ENCODE measurements at places on chromosomes 2 and 18.

DNA sequence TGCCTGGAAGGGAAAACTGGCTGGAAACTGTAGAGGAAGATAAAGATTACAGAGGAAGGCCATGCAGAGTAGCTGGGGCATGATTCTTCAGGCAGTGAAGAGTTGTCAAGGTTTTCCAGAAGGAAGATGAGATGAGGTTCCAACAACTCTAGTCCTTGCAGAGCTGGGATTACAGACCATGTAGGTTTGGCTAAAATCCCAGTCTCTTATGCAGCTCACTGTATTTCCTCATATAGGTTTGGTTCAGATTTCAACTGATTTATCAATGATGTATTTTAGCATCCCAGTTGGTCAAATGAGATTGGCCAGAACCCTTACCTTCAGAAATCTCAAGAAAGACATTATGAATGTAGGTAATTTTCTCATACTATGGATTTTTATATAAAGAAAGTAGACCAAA, 16.4 kb downstream of the FAP start:
- no peak overlapping the region for H3K27ac ChIP-seq
- no peaks in the 10 kb centered on the region for H3K36me3 ChIP-seq
- no peak overlapping the region for H3K4me3 ChIP-seq

DNA sequence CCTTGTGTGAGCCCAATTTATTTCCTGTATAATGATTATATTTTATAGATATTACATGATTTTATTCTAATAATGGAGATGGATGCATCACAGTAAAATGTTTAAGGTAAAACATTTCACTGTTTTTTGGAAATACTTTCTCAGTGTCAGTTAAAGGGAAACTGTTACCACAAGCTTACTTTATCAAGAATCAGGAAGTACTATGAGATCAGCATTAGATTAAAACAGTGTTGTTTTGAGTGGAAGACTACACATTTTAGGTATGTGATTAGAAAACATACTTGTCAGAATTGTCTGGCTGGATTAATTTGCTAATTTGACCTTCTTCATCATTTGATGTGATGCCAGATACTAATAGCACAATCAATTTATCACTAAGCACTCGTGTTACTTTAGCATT, at the start of gene HRH4:
Gene HRH4 (plus strand): TSS at position 250 of the 400 bp plus-strand sequence. CDS start 92 bp downstream, at position 342.
- H3K27ac ChIP-seq, result no peak within 1 kb of the TSS
- H3K4me3 ChIP-seq, result no peak within 1 kb of the TSS
- H3K27me3 ChIP-seq, result no peaks in the 10 kb centered on the region

- no peaks in the 10 kb centered on the region for H3K27me3 ChIP-seq
- DNase-seq, result no peak
- no peaks in the 10 kb centered on the region for H3K4me1 ChIP-seq
- no peaks in the 10 kb centered on the region for H3K36me3 ChIP-seq
- no peak overlapping the region for H3K4me3 ChIP-seq
Observed at GRCh38 chr18:79862562-79862961, 64.8 kb downstream of the KCNG2 start.

- no peaks in the 10 kb centered on the region for H3K27me3 ChIP-seq
- peaks cover 13% of the 10 kb centered on the region for H3K4me1 ChIP-seq
- no peak for DNase-seq
- H3K36me3 ChIP-seq, result no peaks in the 10 kb centered on the region
- H3K4me3 ChIP-seq, result no peak overlapping the region
- no peak overlapping the region for H3K27ac ChIP-seq
Observed at GRCh38 chr2:16657671-16658070, 8.0 kb downstream of the CYRIA start.

GRCh38 chr2:64865831-64866345, 123.3 kb upstream of the SLC1A4 start:
- H3K27me3 ChIP-seq, result no peaks in the 10 kb centered on the region
- DNase-seq, result no peak
- no peaks in the 10 kb centered on the region for H3K36me3 ChIP-seq
- no peak overlapping the region for H3K27ac ChIP-seq
- H3K4me3 ChIP-seq, result no peak overlapping the region
- peaks cover 6% of the 10 kb centered on the region for H3K4me1 ChIP-seq

DNA sequence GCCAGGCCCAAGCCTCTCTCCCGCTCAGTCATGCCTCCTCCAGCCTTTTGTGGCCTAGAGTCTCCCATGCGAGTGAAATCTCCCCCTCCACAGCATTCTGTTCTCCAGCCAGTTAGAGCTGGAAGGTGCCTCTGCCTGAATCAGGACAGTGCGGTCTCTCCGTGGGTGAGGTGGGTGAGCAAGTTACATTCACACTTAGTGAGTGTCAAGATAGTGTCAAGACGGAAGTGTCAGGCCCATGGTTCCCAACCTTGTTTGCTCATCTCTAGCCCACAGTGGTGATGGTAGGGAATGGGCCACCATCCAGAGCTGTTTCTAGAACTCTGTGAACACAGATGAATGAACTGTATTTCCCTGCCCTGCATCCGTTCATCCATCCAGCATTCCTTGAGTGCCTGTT, 59.5 kb downstream of the LPIN1 start:
- H3K27ac ChIP-seq, result no peak overlapping the region
- peaks cover 25% of the 10 kb centered on the region for H3K36me3 ChIP-seq
- H3K27me3 ChIP-seq, result no peaks in the 10 kb centered on the region
- H3K4me3 ChIP-seq, result no peak overlapping the region

DNA sequence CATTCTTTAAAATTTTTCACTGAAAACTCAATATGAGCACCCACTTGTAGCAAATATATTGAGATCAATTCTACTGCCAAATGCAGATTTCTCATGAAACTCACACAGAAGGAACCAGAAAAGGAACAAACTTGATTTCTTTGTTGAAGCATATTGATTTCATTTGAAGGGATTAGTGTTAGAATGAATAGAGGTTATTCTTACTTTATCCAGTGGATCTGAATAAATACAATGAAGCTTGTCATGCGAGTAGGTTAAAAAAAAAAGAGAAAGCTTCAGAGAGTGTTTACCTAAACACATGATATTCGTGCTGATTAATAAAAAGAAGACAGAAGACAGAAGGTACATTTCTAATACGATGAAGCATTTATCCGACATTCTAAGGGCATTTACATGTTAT, 226.7 kb upstream of the ZSWIM2 start:
- no peaks in the 10 kb centered on the region for H3K36me3 ChIP-seq
- H3K4me3 ChIP-seq, result no peak overlapping the region
- H3K27ac ChIP-seq, result no peak overlapping the region

DNA sequence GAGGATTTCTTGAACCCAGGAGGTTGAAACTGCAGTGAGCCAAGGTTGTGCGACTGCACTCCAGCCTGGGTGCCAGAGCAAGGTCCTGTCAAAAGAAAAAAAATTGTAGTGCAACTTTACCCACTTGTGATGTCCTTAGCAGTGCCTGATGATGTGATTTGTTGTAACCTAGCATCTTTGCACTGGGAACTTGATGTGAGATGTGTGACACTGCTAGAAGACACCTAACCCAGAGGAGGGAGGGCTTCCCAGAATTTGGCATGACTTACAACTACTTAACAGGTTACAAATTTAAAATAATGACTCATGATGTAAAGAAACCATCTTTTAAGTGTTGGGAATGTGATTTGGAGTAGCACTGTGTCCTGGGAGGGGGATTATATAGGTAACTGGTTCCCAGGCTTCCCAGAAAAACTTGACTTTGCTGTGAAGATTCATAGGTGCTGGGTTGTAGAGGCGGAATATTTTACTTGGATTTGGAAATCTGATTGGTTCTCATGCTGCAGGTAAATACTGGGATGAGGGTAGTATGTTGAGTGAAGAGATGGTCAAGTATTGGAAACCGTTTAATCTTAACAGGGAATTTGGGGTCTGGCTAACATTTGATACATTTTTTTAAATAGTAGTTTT, 3.7 kb downstream of the EEF1B2 start:
- H3K27me3 ChIP-seq, result no peaks in the 10 kb centered on the region
- H3K27ac ChIP-seq, result no peak overlapping the region
- peaks cover 18% of the 10 kb centered on the region for H3K4me1 ChIP-seq
- no peak for DNase-seq

- H3K36me3 ChIP-seq, result no peaks in the 10 kb centered on the region
- H3K4me3 ChIP-seq, result no peak overlapping the region
- H3K4me1 ChIP-seq, result no peaks in the 10 kb centered on the region
- no peak for DNase-seq
Observed at GRCh38 chr2:173412628-173413027, 58.0 kb downstream of the CDCA7 start.

GRCh38 chr18:58552057-58552461, 76.8 kb downstream of the ALPK2 start:
- H3K27ac ChIP-seq, result no peak overlapping the region
- no peak overlapping the region for H3K4me3 ChIP-seq
- H3K27me3 ChIP-seq, result peaks cover 4% of the 10 kb centered on the region
- H3K36me3 ChIP-seq, result no peaks in the 10 kb centered on the region
- no peak for DNase-seq

- H3K4me3 ChIP-seq, result no peak overlapping the region
- no peaks in the 10 kb centered on the region for H3K27me3 ChIP-seq
- no peak overlapping the region for H3K27ac ChIP-seq
- no peaks in the 10 kb centered on the region for H3K36me3 ChIP-seq
- no peak for DNase-seq
Observed at GRCh38 chr18:9304388-9305070, 30.0 kb upstream of the TWSG1 start.

GRCh38 chr2:191243154-191243553, 2.0 kb upstream of the MYO1B start:
- no peaks in the 10 kb centered on the region for H3K36me3 ChIP-seq
- no peaks in the 10 kb centered on the region for H3K27me3 ChIP-seq
- H3K4me1 ChIP-seq, result peaks cover 21% of the 10 kb centered on the region
- DNase-seq, result no peak

- H3K4me3 ChIP-seq, result no peak overlapping the region
- no peak overlapping the region for H3K27ac ChIP-seq
- H3K4me1 ChIP-seq, result no peaks in the 10 kb centered on the region
- no peak for DNase-seq
- no peaks in the 10 kb centered on the region for H3K36me3 ChIP-seq
- H3K27me3 ChIP-seq, result no peaks in the 10 kb centered on the region
Observed at GRCh38 chr18:79923896-79924585, 27.4 kb downstream of the SLC66A2 start.

- H3K27ac ChIP-seq, result no peak overlapping the region
- no peaks in the 10 kb centered on the region for H3K27me3 ChIP-seq
- DNase-seq, result no peak
- no peak overlapping the region for H3K4me3 ChIP-seq
Observed at GRCh38 chr18:40041951-40042350, 1913.1 kb upstream of the PIK3C3 start.

DNA sequence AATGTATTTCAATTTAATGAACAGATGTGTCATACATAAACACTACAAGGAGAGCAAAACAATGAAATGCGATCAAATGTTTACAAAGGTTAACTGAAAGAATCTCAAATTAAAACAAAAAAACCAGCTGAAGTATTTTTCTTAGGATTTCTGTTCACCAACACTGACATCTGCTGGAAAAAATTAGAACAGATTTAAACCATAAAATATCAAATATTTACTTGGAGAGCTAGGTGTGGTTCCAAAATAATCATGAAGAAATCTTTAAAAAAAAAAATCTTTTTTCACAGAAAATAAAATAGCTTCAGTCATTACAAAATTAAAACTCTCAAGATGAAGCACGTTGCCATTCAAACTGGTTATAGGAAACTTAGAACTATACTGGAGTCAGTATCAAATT, 13.8 kb downstream of the MMADHC start:
- no peaks in the 10 kb centered on the region for H3K27me3 ChIP-seq
- H3K4me3 ChIP-seq, result no peak overlapping the region
- peak; percentile 13 for DNase-seq

DNA sequence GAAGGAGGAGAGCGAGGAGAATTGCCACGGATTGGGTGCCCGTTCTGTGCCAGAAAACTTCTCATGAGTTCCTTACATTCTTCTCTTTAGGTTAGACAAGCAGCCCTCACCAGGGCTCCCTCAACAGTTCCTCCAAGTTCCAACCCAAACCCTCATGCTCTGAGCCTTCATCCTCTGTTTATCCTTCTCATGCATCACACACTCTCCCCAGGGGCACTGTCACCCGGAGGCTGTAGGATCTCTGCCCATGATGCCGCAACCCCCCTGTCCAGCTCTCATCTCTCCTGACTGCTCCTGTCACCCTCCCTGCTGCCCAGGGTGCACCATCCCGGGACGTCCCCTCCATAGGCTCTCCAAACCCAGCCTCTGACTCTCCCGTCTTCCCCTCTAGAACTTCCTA, 99.4 kb upstream of the MYCN start:
- H3K4me3 ChIP-seq, result no peak overlapping the region
- H3K27ac ChIP-seq, result no peak overlapping the region
- no peaks in the 10 kb centered on the region for H3K4me1 ChIP-seq
- DNase-seq, result no peak
- no peaks in the 10 kb centered on the region for H3K36me3 ChIP-seq
- no peaks in the 10 kb centered on the region for H3K27me3 ChIP-seq

DNA sequence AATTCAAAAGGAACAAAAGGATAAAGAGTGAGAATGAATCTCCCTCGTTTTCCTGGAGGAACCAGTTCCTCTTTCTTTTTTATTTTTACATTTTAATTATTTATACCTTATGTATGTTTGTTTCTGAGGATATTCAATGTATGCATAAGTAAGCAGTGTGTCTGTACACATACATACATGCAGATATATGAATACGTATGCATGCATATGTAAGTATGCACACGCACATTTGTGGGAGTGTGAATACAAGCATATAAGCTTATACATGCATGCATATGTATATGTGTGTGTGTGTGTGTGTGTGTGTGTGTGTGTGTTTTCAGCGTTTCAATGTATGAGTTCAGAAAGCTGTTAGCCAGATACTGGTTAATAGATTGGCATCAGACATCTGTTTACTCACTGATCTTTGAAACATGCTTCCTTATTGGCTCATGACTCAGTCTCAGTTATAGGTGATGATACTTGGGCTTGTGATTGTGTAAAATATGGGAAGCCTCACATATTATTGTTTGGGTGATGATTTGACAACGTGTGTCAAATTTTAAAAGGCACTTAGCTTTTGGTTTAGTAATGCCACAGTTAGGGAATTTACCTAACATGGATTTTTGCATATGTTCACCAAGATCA, 279.7 kb upstream of the TRIB2 start:
- H3K4me3 ChIP-seq, result no peak overlapping the region
- no peaks in the 10 kb centered on the region for H3K36me3 ChIP-seq
- no peaks in the 10 kb centered on the region for H3K4me1 ChIP-seq
- DNase-seq, result no peak
- no peaks in the 10 kb centered on the region for H3K27me3 ChIP-seq

GRCh38 chr2:217968023-217968422, 34.8 kb downstream of the TNS1 start:
- peaks cover 12% of the 10 kb centered on the region for H3K4me1 ChIP-seq
- H3K27ac ChIP-seq, result no peak overlapping the region
- no peak for DNase-seq

GRCh38 chr2:145682546-145683157, 1162.7 kb upstream of the ZEB2 start:
- no peaks in the 10 kb centered on the region for H3K4me1 ChIP-seq
- no peaks in the 10 kb centered on the region for H3K27me3 ChIP-seq
- no peak overlapping the region for H3K27ac ChIP-seq
- peak; percentile 6 for DNase-seq

DNA sequence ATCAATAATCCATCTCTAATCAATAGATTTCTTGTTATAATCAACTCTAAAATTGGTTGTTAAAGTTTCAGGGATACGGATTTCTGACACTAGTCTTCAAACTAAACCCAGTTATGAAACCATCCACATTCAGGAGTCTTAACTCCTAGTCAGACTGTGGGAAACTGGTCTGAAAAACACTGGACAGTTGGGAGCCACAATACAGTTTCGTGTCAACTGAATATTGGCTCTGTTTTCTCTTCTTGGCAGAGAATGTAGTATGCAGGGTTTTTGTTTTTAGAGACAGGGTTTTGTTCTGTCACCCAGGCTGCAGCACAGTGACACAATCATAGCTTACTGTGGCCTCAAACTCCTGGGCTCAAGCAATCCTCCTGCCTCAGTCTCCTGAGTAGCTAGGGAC, 123.1 kb downstream of the RTTN start:
- no peak overlapping the region for H3K4me3 ChIP-seq
- DNase-seq, result no peak
- H3K36me3 ChIP-seq, result no peaks in the 10 kb centered on the region
- H3K27ac ChIP-seq, result no peak overlapping the region
- H3K4me1 ChIP-seq, result no peaks in the 10 kb centered on the region

All from endothelial cell of umbilical vein (primary cell).